ENCODE measurements at places on chromosomes 16 and 17.

DNA sequence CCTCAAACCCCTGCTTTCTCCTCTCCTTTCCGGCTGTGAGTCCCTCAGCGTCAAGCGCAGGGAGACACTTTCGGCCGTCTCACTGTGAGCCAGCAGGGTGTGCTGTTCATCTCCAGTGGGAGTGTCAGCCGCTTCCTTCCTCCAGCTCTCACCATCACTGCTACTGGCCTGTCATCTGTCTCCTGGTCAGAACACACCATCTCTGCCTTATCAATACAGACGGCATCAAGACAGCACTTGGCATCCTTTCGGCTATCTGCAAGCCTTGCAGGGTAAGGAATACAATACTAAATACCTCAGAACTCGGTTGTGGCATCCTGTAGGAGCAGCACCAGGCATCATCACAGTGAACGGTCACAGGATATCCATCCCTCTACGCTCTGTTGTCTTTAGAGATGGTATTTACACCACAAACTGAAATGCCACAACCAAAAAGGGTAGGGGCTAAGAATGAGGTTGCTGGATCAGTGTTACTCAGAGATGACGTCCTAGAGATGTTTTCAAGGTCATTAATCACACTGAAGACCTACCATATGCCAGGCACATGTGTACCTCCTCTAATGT is 20.7 kb upstream of the CMTM4 start:
- no peak for DNase-seq

DNA sequence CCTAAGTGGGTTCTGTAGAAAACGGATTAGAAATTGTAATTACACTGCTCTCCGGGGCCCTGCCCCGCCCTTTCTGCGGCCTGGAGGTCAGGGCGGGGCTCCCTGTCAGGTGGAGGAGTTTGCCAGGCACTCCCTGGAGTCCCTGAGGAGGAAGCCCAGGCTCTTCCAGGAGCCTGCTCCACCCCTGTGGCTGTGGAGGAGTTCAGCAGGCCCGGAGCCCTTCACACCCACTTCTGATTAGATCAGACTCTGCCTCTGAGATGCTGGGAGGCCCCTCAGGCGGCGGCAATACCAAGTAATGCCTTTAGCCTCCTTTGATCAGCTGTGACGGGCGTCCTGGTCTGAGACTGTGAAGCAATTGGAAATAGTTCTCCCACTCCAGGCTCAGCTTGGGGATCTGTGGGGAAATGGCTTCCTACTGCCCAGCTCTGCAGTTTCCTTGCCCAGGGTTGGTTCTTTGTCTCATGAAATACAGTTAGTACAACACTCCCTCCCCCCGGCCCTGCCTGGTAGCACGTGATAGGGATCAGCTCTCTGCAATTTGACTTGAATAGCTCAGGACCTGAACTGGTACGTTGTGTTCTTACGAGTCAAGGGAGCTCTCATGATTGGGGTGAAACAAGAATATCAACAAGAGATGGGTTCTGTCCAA is 22.3 kb downstream of the BAIAP2 start:
- no peak for DNase-seq

DNA sequence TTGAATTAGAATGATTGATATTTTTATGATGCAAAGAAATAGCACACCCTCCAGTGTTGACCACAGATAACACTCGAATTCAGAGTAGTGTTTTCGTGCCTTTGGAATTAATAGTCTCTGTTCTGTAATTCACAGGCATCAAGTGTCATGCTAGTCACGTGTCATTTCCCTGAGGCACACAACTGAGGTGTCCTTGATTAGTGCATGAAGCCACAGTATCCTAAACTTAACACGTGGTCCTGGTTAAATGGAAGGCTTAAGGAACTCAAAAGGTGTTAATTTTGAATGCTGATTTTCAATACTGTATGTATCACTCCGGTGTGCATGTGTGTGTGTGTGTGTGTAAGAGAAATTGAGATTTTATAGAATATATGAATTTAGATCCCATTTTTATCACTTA is 625.6 kb downstream of the TMEM114 start:
- DNase-seq: no peak

- no peak for DNase-seq
Observed at GRCh38 chr17:32458371-32458770, 14.1 kb downstream of the PSMD11 start.

GRCh38 chr17:74671031-74671771 is 41.5 kb downstream of the CD300LF start:
- peak; percentile 62 for DNase-seq

DNA sequence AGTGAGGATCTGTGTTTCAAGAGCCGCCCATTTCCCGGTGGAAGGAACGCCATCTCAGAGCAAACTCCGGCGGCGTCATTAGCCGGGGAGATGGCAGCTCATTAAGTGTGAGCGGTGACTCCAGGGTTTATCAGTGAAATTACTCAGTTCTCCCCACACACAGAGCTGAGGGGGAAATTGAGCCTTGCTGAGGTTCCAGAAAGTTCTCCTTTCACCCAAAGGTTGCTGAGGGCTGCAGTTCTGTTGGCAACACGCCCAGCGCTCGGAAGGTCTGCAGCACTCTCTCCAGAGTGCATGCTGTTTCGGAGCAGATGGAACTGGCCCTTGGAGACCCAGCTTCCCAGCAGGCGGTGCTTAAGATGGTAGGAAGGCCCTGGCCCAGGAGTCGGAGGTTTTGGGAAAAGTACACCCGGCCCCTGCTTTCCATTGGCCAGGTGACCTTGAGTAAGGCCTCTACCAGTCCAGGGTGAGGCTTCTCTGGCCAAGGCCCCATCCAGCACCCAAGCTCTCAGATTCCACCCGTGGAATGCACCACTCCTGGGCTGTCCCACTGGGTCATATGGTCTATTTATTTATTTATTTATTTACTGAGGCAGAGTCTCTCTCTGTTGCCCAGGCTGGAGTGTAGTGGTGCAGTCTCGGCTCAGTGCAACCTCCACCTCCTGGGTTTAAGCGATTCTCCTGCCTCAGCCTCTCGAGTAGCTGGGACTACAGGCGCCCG is 167.7 kb upstream of the CIBAR2 start:
- no peak for DNase-seq

- DNase-seq: no peak
Observed at GRCh38 chr17:7388856-7389255, 5.5 kb downstream of the PLSCR3 start.

DNA sequence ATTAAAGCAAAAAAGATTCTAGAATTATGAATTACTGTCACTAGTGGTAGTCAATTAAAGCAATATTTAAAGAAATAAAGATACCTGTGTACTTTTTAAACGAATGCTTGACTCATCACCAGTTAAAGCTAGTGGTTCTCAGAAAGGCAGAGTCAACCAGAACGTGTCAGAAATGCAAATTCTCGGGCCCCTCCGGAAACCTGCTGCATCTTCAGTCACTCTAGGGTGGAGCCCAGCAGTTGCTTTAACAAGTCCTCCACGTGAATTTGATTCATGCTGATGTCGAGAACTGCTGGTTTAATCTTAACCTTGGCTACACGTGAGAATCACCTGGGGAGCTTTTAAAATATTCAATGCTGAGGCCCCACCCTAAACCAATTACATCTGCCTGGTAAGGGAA is 169.8 kb upstream of the SDK2 start:
- no peak for DNase-seq
